ENCODE measurements at places on chromosomes 7 and 10. TPM values are rescaled to one million over a fixed set of nuclear protein-coding genes. Genes with fewer than 3 reads are reported as not detected.

Gene C7orf33
- not detected for total RNA-seq

GRCh38 chr7:7521259-7521658 lies 14.4 kb downstream of the COL28A1 start:
- no peaks in the 10 kb centered on the region for H3K4me1 ChIP-seq
- H3K27ac ChIP-seq: no peak overlapping the region
- H3K36me3 ChIP-seq: no peaks in the 10 kb centered on the region
- no peak overlapping the region for H3K4me3 ChIP-seq
- no peaks in the 10 kb centered on the region for H3K27me3 ChIP-seq

Gene STOX1
- total RNA-seq: 0.25 TPM

GRCh38 chr10:133101416-133101810 lies 13.7 kb downstream of the ADGRA1 start:
- H3K27me3 ChIP-seq: peaks cover 40% of the 10 kb centered on the region
- no peaks in the 10 kb centered on the region for H3K36me3 ChIP-seq
- H3K4me1 ChIP-seq: no peaks in the 10 kb centered on the region
- H3K4me3 ChIP-seq: no peak overlapping the region
- DNase-seq: no peak

DNA sequence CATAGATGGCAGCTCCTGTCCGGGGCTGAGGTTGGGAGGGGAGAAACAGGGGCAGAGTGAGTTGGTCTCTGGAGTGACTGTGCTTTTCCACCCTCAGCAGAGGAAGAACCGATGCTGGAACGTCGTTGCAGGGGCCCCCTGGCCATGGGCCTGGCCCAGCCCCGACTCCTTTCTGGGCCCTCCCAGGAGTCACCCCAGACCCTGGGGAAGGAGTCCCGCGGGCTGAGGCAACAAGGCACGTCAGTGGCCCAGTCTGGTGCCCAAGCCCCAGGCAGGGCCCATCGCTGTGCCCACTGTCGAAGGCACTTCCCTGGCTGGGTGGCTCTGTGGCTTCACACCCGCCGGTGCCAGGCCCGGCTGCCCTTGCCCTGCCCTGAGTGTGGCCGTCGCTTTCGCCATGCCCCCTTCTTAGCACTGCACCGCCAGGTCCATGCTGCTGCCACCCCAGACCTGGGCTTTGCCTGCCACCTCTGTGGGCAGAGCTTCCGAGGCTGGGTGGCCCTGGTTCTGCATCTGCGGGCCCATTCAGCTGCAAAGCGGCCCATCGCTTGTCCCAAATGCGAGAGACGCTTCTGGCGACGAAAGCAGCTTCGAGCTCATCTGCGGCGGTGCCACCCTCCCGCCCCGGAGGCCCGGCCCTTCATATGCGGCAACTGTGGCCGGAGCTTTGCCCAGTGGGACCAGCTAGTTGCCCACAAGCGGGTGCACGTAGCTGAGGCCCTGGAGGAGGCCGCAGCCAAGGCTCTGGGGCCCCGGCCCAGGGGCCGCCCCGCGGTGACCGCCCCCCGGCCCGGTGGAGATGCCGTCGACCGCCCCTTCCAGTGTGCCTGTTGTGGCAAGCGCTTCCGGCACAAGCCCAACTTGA lies 2.7 kb downstream of the REPIN1 start:
- peaks cover 19% of the 10 kb centered on the region for H3K4me1 ChIP-seq
- H3K36me3 ChIP-seq: 0 out of 2 replicates have a peak, but pooled peaks cover 2% of the 10 kb centered on the region
- H3K27ac ChIP-seq: peak overlapping the region; percentile 30
- DNase-seq: no peak

Gene MACC1
- total RNA-seq: 0.11 TPM

- H3K27ac ChIP-seq: no peak overlapping the region
- peak; percentile 16 for DNase-seq
Observed at GRCh38 chr7:130065500-130066152, 4.7 kb upstream of the KLHDC10 start.

Gene KIN
- 7.8 TPM for total RNA-seq

GRCh38 chr7:149595541-149595940 lies 97.9 kb upstream of the ZNF746 start:
- H3K4me3 ChIP-seq: no peak overlapping the region
- H3K27me3 ChIP-seq: no peaks in the 10 kb centered on the region
- no peak overlapping the region for H3K27ac ChIP-seq
- no peaks in the 10 kb centered on the region for H3K4me1 ChIP-seq
- H3K36me3 ChIP-seq: no peaks in the 10 kb centered on the region
- DNase-seq: no peak

DNA sequence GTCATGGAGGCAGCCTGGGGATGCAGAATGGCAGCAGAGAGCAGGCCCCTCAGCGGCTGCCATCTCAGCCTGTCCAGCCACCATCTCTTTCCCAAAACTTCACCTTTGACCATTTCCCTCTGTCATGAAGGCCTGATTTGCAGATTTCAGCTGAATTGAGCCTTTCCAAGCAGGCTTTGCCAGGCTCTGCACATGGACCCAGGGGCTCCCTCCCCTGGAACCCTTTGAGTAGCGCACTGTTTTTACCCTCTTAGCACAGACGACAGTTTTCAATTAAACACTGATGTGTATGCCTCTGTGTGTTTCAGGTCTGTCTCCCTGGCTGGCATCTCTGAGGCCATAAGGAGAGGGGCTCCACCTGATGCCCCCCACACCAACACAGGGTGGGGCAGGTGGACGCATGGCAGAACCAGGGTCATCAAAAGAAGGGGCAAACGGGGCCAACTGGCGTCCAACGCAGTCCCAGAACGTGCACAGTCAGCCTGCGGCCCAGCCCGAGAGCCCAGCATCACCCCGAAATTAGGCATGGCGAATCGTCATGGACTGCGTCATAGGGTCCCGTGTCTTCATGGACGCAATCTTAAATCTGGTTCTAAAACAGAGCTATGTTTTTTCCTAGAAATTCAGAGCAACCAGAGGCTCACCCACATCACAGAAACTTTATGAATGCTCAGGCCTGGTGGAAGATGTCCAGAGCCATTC lies 185.0 kb upstream of the TCERG1L start:
- H3K4me3 ChIP-seq: no peak overlapping the region
- DNase-seq: no peak
- peaks cover under 1% of the 10 kb centered on the region for H3K4me1 ChIP-seq
- no peaks in the 10 kb centered on the region for H3K27me3 ChIP-seq

Gene SPDYE1
- total RNA-seq: not detected

DNA sequence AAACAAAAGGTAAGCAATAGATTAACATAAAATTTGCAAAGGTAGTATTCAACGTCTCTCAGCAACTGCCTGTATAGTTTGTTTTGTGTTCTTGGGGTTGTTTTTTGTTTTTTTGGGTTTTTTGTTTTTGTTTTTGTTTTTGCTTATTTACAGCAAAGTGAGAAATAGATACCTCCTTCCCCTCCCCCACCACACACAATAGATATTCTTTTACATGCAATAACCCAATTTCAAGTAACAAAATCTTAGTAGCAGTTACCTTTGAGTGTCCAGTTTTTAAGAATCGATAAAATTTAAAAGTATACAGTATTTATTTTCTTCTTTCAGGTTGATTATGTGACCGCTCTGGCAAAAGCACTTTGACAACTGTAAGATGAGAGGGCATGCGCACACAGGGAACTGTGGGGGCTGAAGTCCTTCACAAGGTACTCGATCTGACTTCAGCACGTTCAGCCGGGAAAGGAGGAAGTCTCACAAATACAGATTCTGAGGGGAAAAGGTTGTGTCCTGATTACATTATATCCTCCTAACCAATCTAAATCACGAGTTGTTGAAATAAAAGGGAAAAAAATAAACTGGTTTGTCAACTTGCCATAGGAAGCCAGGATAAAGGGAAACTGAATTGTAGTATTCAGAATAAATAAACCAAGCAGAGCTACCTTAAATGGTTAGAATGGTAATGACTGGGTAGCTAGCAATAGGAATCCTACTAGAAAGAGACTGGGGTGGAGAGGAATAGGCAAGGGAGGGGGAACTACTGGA lies 47.8 kb downstream of the CPEB3 start:
- no peaks in the 10 kb centered on the region for H3K27me3 ChIP-seq
- DNase-seq: peak; percentile 11
- H3K4me3 ChIP-seq: no peak overlapping the region
- H3K4me1 ChIP-seq: peaks cover 18% of the 10 kb centered on the region
- H3K36me3 ChIP-seq: no peaks in the 10 kb centered on the region

Gene CHCHD3
- 43.7 TPM for total RNA-seq

Gene DRGX
- total RNA-seq: not detected

Gene SLC18A3
- not detected for total RNA-seq

DNA sequence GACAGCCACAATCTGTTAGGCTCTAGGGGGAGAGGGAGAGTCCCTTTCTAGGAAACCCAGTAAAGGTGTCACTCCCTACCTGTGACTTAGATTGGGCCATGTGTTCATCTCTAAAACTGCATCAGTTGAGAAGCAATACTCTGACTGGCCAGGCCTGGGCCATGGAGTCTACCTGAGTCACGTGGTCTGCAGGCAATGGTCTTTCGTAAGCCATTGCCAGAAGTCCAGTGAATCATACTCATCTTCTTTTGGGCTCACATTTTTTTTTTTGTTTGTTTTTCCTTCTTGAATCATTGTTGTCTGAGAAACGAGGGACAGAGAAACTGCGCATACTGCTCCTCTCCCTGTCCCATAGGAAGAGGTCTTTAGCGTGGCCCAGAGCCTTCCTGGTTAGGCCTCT lies 215.6 kb downstream of the CCSER2 start:
- H3K27me3 ChIP-seq: peaks cover 4% of the 10 kb centered on the region
- no peak overlapping the region for H3K27ac ChIP-seq
- no peaks in the 10 kb centered on the region for H3K36me3 ChIP-seq
- H3K4me3 ChIP-seq: no peak overlapping the region
- peak; percentile 54 for DNase-seq

- H3K27me3 ChIP-seq: no peaks in the 10 kb centered on the region
- H3K4me3 ChIP-seq: no peak overlapping the region
- DNase-seq: no peak
- peaks cover 9% of the 10 kb centered on the region for H3K4me1 ChIP-seq
Observed at GRCh38 chr10:33199731-33200232, 134.7 kb downstream of the NRP1 start.

DNA sequence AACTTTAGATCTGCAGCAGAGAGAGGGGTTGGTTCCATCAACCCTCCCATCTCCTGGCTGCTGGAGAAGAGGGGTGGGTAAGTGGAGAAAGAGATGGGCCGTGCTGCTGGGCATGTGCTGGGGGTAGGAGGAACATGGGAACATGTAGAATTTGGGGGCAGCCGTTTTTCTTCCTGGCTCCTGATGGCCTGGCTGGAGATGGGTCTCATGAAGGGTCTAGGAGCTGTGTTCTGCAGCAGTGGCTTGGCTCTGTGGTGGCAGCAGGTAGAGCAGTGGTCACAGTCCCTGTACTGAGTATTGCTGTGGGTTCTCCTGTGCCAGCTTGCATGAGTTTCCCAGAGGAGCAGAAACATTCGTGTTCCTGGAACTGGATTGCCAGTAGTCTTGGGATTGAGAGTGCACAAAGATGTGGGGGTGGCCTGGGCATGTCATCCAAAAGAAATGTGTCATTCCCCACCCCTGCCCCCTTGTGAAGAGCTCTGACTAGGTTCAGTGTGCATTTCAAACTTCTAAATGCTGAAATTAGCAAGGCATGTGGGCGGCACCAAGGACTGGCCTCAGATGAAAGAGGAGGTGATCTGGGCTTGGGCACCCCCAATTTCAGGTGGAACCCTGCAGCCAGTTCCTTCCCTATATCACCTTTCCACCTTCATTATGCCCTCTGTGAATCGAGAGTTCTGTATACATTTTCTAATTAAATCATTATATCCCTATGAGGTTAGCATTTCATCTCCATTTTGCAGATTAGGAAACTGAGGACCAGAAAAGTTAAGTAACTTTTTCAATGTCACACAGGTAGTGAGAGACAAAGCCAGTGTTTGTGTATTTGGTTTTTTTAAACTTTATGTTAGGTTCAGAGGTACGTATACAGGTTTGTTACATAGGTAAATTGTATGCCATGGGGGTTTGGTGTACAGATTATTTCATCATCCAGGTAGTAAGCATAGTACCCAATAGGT lies 2.1 kb downstream of the CHST3 start:
- H3K27ac ChIP-seq: peak overlapping the region; percentile 90
- no peaks in the 10 kb centered on the region for H3K27me3 ChIP-seq
- no peaks in the 10 kb centered on the region for H3K36me3 ChIP-seq
- H3K4me1 ChIP-seq: peaks cover 39% of the 10 kb centered on the region

Gene STRA8
- not detected for total RNA-seq

- H3K27me3 ChIP-seq: no peaks in the 10 kb centered on the region
- H3K36me3 ChIP-seq: no peaks in the 10 kb centered on the region
- no peak overlapping the region for H3K27ac ChIP-seq
- DNase-seq: no peak
- no peak overlapping the region for H3K4me3 ChIP-seq
Observed at GRCh38 chr10:72719941-72720592, 28.1 kb downstream of the MCU start.

Gene RPEL1
- not detected for total RNA-seq

Gene TRDMT1
- total RNA-seq: 4.4 TPM

GRCh38 chr10:5018134-5018533 lies 14.5 kb upstream of the AKR1C2 start:
- H3K36me3 ChIP-seq: no peaks in the 10 kb centered on the region
- H3K4me1 ChIP-seq: peaks cover 29% of the 10 kb centered on the region
- DNase-seq: no peak

GRCh38 chr7:50595491-50596102 lies 30.4 kb upstream of the DDC start:
- H3K27me3 ChIP-seq: no peaks in the 10 kb centered on the region
- no peak overlapping the region for H3K4me3 ChIP-seq
- peak; percentile 65 for DNase-seq
- no peaks in the 10 kb centered on the region for H3K4me1 ChIP-seq
- H3K27ac ChIP-seq: no peak overlapping the region

DNA sequence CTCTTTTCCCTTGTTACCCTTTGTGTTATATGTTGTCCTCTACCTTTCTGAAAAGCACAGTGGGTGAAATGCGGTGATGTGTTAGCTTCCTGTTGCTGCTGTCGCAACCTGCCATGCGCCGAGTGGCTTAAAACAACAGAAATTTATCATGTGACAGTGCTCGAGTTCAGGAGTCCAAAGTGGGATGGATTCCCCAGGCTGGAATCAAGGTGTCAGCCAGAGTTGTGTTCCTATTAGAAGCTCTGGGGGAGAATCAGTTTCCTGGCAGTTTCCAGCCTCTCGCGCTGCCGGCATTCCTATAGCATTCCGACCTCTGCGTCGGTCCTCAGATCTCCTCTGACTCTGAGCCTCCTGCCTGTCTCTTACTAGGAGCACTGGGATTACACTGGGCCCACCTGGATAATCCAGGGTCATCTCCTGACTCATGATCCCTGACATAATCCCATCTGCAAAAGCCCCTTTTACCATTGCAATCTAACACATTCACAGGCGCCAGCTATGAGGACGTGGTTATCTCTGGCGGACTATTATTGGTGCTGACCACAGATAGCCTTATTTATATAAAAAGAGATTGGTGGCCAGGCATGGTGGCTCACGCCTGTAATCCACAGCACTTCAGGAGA lies 207.5 kb downstream of the CUX1 start:
- no peaks in the 10 kb centered on the region for H3K27me3 ChIP-seq
- DNase-seq: no peak
- H3K27ac ChIP-seq: no peak overlapping the region

Gene AGMO
- not detected for total RNA-seq

Measured in GM23248 (cell line).